ENCODE measurements at places on chromosomes 16 and 17.

DNA sequence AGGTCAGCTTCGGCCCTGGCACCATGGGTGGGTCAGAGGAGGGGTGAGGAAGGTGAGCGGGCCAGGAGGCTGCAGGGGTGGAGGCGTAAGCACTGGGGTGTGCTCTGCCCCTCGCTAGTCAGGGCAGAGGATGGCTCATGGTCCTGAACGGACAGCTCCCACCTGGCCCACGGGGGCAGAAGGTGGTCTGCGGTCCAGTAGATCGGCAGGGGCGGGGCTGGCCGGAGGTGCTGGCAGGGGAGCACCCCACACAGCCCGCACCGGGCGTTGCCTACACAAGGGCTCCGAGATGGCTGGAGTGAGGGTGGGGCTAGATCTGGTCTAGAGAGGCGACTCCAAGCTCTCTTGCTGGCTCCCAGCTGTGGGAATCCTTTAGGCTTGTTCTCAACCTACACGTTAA is 8.2 kb downstream of the NPTX1 start:
- no peak for DNase-seq

- DNase-seq = no peak
Measured at GRCh38 chr16:20247076-20247475, 80.2 kb downstream of the GP2 start.

DNA sequence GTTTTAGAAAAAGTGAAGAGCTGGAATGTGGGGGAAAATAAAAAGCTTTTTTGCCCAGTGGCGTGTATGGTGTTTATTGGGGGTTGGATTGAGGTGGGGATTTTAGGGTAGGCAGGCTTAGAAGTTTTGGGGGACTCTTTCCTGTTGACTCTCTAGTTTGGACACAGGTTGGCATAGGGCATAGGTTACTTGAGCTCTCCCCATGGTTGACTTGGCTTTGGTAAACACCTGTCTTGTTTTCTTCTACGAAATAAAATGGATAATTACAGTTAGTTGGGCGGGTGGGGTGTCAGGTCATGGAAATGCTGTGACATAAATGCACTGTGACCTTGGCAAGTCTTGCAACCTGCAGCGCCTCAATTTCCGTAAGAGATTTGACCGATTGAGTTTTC is 680 bp upstream of the TAOK2 start:
- no peak for DNase-seq

DNA sequence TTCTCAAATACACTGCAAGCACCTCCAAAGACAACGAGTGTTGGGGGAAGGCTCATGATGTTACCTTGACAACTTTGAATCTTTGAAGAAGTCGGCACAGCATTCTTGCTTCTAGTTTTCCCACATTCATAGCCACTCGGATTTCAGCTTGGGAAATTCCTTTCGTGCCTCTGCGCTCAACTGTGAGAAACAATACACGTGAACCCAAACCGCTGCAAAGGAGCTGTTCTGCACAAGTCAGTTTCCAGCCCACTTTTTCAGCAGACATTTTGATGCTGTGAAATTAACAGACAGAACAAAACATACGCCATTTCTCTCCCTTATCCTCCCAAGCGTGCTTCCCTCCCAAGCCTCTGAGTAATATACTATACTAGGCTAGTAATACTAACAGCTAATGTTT is 41.2 kb downstream of the GTF3C1 start:
- DNase-seq = no peak

DNA sequence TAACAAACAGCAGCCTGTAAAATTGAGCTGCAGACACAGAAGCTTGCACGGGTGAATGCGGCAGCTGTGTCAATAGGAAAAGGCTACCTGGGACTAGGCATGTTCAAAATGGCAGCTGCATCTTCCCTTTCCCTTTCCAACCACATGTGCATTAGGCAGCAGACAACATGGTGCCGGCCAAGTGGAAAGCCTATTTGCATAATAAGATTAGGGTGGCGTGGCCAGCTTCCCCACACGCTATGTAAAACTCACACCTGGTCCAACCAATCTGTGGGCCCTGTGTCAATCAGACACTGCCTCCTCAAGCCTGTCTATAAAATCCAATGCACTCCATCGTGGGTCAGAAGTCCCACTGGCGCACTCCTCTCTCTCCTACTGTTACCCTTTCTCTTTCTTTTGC is 61.0 kb upstream of the RBBP6 start:
- no peak for DNase-seq

DNA sequence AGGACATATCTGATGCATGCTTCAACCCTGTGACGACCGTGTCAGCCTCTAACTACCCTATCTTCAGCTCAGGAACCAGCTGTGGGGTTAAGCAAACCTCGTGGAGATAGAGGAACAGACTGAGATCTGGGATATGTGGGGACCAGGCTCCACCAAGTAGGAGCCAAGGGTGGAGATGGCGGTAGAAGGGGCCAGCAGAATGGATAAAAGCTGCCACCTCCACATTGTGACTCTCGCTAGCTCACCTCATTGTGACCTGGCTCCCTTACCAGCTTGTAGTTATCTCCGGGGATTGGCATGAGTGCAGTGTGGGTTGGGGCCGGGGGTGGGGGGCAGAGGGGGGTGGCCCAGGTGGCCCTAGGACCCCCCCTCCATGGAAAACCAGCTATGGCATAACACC is at the start of gene SPEM2:
SPEM2 (plus strand) TSS at position 301 of the 400 bp plus-strand sequence; CDS start at position 374, 73 bp downstream.
- no peak for DNase-seq

DNA sequence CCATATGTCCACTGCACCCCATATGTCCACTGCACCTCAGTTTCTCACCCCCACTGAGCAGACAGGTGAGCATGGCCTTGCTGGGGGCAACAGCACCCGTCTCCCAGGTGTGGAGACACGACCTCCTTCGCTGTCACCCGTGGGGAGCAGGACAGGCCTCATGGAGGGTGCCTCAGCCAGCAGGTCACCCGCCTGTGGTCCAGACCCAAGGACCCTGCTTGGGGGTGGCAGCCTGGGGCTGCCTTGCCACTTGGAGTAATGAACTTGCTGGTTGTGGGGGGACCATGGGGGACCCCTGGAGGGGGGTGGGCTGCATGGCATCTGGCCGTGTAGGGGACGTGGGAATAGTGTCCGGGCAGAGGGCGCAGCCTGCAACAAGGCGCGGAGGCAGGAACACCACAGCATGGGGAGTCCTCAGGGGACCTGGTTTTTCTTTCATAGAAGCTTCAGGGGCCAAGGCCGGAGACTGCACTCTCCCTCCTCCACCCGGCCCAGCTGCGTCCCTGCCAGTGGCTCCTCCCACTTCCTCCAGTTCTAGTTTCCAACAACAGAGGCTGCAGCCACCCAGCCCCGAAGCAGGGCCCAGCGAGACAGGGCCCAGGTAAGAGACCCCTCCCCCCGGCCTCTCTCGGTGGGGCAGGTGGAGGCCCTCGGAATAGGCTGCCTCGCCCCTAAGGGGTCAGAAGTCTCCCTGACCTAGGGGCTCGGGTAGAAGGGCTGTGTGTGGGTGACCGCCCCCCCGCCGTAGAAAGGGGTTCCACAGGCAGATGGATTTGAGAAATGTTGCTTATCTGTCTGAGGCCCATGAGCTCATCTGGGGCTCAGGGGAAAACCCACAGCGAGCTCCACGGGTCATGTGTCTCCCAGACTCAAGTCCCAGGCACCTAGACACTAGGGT is at the start of gene NHLRC4:
NHLRC4 (plus strand) TSS at position 531 of the 898 bp plus-strand sequence. CDS start 1,043 bp downstream, outside the sequence.
- DNase-seq = no peak

GRCh38 chr17:40219594-40220338 is 662 bp downstream of the WIPF2 start:
- DNase-seq = no peak

GRCh38 chr17:81608605-81609004 is 28.3 kb downstream of the NPLOC4 start:
- DNase-seq = no peak

GRCh38 chr17:1908699-1909309 is 79.0 kb downstream of the RPA1 start:
- peak; percentile 62 for DNase-seq

GRCh38 chr17:56047331-56047730 is 105.9 kb upstream of the ANKFN1 start:
- DNase-seq = no peak

- no peak for DNase-seq
Measured at GRCh38 chr17:74325743-74326379, at the start of gene KIF19. Gene KIF19, plus strand, starts transcription at chr17:74326226. Its CDS starts 124 bp downstream, at chr17:74326350.

DNA sequence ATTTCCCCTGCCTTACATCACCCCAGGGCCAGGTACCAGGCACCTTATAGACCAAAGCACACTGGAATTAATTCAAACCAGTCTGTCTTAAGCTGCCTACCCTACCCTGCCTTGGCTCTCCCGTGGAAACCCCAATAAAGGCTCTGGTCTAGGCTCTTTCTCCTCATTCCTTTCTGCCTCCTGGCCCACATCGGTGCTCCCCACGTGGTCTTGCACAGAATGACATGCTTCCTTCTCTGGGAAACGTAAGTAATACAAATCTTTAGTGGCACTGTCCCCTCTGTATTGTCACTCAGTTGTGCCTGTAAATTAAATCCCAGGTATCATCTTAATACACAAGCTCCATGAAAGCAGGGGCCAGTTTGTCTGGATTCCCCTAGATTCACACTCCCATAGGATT is 16.6 kb downstream of the KRT25 start:
- no peak for DNase-seq

GRCh38 chr17:6096201-6097004 is 26.2 kb downstream of the WSCD1 start:
- no peak for DNase-seq

GRCh38 chr17:31533546-31534155 is 142.2 kb downstream of the RAB11FIP4 start:
- no peak for DNase-seq

- no peak for DNase-seq
Measured at GRCh38 chr17:58325289-58325726, 3.3 kb downstream of the TSPOAP1 start.

DNA sequence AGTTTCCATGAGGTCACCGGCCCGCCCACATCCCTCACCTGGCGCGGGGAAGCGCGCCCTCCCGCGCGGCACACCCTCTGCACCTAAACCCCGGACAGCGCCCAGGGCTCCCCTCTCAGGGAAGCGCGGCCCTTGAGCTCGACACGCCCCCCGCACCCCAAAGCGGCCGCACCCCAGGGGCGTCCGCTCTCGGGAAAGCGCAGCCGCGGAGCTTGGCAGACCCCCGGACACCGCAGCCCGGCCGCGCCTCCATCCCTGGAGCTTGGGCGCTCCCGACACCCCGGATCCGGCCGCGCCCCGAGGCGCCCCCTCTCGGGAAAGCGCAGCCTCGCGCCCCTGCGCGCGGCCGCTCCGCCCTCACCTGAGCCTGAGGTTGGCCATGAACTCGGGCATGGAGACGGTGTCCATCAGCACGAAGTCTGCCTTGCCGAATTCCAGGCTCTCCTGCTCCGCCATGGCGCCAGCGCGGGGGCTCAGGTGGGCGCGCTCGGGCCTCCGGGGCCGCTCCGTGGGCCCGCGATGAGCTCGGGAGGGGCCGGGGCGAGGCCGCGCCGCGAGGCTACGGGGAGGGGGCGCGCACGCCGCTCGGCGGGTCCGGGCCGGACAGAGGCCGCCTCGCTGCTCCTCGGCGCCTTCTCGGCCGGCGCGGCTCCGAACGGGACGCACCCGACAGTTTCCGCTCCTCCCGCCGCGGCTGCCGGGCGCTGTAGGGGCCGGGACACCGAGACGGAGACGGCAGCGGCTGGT is at the start of gene MYO1D:
MYO1D (minus strand) TSS at position 708 of the 747 bp plus-strand sequence; CDS start at position 456, 252 bp downstream.
- DNase-seq = no peak

- DNase-seq = no peak
Measured at GRCh38 chr17:38797158-38797490, 2.2 kb downstream of the PIP4K2B start.

DNA sequence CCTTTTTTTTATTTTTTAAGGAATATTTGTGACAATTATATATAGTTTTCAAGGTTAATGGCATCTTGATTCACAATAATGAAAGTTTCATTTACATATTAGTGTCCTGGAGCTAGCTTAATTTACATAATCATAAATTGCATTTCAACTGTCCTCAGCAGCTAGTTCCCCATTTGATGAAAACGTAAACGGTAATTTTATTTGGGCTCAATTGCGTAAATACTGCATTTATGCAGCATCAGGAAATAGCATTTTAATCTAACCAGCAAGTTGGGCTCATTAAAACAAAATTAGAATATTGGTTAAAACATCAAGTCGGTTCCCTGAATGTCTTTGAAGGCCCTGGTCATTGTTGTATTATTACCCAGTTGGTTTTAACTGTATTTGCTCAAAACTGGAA is 136.8 kb upstream of the CDH5 start:
- DNase-seq = no peak

DNA sequence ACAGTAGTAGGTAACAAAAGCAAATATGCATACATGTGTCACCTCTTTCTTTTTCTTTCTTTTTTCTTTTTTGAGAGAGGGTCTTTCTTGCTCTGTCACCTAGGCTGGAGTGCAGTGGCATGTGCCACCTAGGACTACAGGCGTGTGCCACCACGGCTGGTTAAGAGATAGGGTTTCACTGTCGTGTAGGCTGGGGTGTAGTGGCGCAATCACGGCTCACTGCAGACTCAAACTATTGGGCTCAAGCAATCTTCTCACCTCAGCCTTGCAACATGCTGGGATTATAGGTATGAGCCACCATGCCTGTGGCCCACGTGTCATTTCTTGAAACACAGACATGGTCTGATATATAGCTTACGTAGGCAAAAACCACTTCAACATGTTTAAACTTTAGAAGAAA is 397.7 kb upstream of the PMFBP1 start:
- no peak for DNase-seq

DNA sequence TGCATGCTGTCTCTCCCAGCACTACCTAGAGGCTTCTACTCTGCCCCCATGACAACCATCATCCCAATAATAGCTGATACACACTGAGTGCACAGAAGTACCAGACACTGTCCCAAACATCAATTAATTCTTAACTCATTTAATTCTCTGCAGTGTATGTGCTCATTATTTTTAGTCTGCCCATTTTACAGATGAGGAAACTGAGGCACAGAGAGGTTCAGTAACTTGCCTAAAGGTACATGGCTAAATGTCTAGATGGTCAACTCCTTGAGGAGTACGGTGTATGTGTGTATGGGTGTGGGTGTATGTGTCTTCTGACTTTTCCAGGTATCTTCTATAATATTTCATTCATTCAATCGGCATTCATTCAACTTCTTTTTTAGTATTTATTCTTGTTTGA is 407.9 kb downstream of the SOX9 start:
- DNase-seq = no peak

DNA sequence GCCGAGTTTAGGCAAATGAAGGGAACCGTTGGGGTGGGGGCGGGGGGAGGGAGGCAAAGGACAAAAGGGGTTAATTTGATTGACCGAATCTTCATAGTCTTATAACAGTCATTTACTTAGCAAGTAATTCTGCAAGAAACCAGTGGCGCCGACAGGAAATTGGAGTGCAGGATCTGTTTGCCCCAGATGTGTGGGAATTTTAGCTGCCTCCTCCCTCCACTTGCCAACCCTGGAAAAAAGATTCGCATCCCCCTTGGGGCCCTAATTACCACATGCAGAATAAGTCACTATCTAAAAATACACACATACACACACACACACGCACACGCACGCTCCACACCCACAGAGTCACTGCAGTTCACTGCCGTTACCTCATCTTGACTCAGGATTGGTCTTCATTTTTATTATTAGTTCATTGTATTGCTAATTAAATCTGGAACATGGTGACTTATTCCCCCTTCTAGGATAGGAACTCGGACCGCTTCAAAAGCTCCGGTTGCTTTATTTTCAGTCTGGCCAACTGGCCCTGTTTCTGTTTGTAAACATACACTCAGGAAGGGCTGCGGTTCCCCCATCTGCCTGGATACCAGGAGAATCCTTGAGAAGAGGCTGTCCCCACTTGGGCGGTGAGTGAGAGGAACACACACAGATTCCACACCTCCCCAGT is 241.6 kb upstream of the SALL1 start:
- no peak for DNase-seq

- no peak for DNase-seq
Measured at GRCh38 chr17:42459256-42459800, 650 bp downstream of the ATP6V0A1 start.

GRCh38 chr16:90009172-90009899 is 9.9 kb downstream of the DBNDD1 start:
- DNase-seq = no peak
